CD8-positive, alpha-beta memory T cell (primary cell): ENCODE measurements at places on chromosomes 5 and 9. TPM values are rescaled to one million over a fixed set of nuclear protein-coding genes. Genes with fewer than 3 reads are reported as not detected.

DNA sequence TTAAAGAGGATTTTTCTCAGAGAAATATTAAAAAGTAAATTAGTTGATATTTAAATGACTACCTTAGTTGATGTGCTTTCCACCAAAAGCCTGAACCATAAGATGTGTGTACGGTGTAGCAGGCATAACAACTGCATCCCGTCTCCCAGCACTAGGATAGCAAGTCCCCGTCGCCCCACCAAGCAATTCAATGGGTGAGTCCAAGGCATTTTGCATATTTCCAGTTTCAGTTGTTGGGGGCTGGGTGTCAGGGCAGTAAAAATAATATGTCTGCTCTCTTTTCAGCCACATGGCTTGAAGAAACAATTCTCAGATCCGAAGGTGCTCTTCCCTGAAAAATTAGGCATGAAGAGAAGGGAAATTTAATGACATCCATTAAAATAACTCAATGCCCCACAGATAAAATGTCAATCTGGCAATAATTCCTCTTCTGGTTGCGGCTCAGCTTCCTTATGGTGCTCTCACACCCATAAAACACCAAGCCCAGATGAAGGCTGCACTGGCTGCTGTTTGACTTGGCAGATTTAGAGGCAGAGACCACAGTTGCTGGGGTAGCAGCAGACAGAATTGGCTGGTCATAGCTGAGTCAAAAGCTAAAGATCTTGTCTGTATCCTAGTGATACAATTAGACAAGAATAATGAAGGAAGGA, 124.4 kb upstream of the ADCY2 start:
- DNase-seq, result no peak

DNA sequence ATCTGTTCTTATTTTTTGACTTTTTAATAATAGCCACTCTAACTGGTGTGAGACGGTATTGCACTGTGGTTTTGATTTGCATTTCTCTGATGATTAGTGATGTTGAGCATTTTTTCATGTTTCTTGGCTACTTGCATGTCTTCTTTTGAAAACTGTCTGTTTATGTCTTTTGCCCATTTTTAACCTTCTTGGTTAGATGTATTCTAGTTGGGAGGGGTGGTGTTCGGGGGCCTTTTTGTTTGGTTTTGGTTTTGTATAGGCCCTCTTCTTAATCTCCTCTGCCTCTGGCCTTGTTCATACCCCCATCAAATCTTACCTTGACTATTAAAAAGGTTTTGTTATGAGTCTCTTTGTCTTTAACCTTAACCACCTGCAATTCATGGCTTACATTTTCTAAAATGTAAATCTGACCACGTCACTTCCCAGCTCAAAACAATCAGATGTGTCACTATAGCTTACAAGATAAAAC, 107.8 kb upstream of the NR4A3 start:
- no peak for DNase-seq

GRCh38 chr9:120892748-120893610, 16.0 kb upstream of the PHF19 start:
- peak; percentile 40 for DNase-seq

DNA sequence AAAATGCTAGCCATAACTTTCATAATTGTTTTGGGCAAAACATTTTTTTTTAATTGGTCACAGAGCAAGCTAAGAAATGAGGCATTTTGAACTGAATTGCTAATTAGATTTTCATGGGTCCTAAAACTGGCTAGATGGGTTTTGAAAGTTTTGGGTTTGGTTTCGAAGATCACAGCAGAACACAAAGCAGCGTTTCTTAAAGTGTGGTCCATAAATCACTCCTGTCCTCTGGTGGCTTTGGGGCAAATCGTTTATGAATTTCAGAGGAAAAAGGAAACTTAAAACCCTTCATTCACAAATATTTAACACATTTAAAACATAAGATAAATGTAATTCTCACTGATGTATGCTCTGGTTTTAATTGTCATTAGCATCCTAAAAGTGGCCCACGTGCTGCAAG, 503.7 kb downstream of the SPATA31D1 start:
- DNase-seq, result no peak

GRCh38 chr9:10366171-10366779, 246.5 kb downstream of the PTPRD start:
- no peak for DNase-seq

The FGF10 gene
- total RNA-seq, result not detected

- no peak for DNase-seq
These were observed 87.0 kb downstream of the SPOCK1 start for GRCh38 chr5:137412136-137412535.

- DNase-seq, result no peak
These were observed 61.6 kb downstream of the CDH6 start for GRCh38 chr5:31255041-31255440.

The PCA3 gene
- not detected for total RNA-seq
